Fibroblast of villous mesenchyme (primary cell): ENCODE measurements at places on chromosomes 1 and 21.

- DNase-seq, result no peak
Measured at GRCh38 chr1:180562640-180563025, 3.9 kb downstream of the OVAAL start.

DNA sequence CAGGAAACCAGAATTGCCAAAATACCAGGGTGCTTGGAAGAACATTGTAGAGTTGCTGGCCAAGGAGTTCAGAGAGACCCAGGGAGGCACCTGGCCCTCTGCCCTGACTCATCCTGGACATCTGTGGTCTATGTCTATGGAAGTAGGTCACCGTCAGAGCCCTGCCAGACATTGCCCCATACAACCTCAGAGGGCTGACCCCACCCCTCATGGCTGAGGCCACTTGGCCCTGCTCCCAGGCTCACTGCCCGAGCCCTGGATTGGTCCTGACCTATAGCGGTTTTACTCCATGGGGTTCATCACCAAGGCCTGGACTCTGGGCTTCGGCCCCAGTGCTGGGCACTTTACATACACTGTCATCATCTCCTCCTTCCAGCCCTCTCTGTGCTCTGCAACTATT is 233.1 kb downstream of the PTPRU start:
- DNase-seq, result no peak

GRCh38 chr1:64575881-64576676 is 106.2 kb downstream of the CACHD1 start:
- DNase-seq, result no peak

- no peak for DNase-seq
Measured at GRCh38 chr1:200443860-200444259, 34.0 kb upstream of the ZNF281 start.

GRCh38 chr1:115138973-115139372 is 49.7 kb upstream of the TSPAN2 start:
- DNase-seq, result peak; percentile 93

GRCh38 chr1:108034396-108034795 is 69.4 kb upstream of the VAV3 start:
- DNase-seq, result peak; percentile 54

- peak; percentile 65 for DNase-seq
Measured at GRCh38 chr1:201870397-201870796, 18.3 kb upstream of the SHISA4 start.

DNA sequence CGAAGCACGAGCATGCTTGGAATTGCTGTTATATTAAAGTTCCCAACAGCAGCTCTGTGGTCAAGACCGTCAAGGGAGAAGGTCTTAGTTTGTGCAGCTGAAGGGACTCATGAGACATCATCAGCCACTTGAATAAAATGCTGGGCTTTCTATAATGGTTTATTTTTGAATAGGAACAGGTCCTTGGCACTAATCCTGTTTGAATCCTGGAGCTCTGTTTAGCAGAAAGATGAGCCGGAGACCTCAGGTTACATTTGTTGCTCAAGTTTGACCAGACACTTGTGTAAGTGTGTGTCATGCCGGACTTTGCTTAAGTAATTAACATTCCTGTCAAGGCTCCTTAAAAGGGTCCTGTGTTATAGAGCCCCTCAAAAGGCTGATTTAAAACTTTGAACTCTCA is 186.5 kb downstream of the ROR1 start:
- peak; percentile 56 for DNase-seq

DNA sequence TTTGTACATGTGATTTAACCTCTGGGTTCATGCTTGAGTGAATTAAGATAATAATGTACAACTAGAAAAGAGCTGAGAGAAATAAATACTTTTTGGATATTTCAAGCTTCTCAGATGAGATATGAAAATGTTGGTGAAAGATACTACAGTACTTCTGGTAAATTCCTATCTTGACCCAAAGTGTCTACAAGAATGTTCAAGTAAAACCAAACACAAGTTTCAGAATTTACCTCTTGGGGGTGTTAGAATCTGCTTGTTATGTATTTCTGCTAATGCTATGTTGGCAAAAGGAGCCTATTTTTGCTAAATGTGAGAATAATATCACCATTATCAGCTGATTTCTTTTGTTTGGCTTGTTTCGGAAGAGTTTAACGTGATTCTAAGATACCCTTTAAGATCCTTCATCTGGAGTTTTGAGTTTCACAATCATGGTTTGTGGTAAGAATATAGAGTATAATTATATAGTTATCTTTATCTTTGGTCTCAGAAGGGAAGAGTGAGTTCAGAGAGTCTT is 388.5 kb downstream of the LMO4 start:
- peak; percentile 8 for DNase-seq

GRCh38 chr1:183736343-183736742 is 68.6 kb upstream of the RGL1 start:
- peak; percentile 18 for DNase-seq

DNA sequence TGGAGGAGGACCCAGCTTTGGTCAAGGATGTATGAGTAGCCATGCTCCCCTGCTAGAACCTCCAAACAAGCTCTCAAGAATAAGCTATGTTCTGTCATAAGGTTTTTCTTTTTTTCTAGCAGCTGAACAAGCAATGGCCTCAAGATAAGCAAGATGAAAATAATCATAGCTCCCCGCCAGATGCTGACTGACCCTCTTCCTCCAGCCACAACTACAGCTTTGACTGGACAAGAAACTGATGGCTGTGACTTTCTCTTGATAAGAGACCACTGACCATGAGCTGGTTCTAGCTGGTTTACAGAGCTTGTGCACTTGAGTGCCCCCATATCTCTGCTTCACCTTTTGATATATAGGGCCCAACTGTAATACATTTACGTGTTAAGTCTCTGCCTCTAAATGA is 38.2 kb upstream of the PARP1 start:
- DNase-seq, result no peak

DNA sequence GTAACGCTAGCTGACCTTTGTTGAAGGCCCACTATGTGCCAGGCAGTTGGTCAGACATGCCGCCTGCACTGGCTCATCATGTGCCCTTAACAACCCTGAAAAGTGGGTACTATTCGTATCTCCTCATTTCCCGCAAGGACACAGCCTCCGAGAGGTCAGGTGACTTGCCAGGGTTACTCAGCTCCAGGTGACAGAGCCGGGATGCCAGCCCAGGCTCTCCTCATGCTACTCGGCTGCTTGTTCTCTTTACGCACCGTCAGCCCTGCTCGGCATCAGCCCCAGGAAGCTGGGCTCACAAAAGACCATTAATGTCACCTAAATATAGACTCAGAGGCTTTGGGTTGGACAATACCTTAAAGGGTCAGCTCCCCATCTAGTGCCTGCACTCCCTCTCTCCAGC is 29.0 kb downstream of the GRHL3 start:
- DNase-seq, result no peak
